ENCODE measurements at places on chromosomes 2 and 18.

- DNase-seq = no peak
These were observed 6.6 kb upstream of the OXER1 start for GRCh38 chr2:42770288-42771131.

DNA sequence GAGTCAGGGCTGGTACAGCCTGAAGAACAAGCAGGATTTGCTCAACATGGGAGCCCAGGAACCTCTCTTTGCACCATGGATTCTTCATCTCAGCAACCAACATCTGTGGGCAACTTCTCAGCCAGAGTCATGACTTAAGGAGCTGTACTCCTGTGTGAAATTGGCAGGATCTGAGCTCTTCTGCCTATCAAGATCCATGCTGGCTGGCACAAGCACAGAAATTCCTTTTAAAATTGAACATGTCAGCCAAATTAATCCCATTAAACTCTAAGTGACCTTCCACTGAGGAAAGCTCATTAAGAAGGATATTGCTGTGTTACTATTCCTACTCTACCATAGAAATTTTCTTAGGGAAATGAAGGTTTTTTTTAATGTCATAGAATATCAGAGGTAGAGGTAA lies 110.5 kb upstream of the SCG2 start:
- no peak for DNase-seq

DNA sequence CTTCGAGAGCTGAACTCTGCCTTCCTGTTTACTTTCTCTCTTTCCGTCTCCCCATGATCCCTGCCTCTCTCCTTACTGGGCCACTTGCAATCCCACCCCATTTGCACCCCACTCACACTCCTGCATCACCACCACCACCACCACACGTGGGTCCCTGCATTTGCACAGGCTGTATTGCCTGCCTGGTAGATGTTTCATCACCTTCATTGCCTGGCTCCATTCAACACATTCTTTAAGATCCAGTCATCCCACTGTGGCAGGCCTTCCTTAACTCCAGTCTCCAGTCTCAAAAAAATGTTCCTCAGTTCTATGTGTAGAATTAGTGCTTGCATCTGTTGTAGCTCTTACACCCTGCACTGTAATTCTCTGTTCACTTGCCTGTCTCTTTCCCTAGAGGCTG lies 13.9 kb downstream of the NOSTRIN start:
- no peak for DNase-seq

GRCh38 chr2:235008584-235009044 lies 56.8 kb downstream of the SH3BP4 start:
- DNase-seq = no peak

DNA sequence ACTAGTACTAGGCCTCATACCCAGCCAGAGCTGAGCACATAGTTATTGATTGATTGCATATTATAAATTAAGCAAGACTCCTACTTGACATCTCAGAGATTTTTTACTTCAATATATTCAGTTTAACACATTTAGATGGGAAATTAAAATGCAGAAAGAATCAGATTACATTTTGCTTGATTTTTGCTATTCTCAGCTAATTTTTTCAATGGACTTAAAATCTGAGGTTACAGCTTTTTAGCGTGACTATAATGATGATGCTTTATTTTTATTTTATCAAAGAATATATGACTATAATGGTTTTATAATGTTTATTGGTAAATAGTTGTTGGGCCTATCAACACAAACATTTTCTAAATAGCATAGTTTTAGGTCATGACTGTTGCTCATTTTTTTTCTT lies 493.0 kb upstream of the CNTNAP5 start:
- DNase-seq = no peak

- DNase-seq = no peak
These were observed 191.8 kb downstream of the LRRTM1 start for GRCh38 chr2:80112790-80113189.

DNA sequence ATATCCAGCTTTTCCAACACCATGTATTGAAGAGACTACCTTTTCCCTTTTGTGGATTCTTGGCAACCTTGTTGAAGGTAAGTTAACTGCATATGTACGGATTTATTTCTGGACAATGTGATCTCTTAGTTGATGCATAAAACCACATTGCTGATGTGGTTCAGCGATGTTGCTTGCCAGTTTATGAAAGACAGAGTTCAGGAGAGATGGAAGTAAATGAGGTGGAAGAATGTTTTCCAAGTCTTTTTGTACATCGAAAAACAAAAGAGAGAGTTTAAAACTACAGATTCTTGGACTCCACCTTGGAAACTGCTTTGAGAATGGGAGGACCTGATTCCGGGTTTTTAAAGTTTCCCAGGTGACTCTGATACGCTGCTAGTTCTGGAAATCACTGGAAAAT lies 43.8 kb downstream of the MOB4 start:
- DNase-seq = no peak

GRCh38 chr18:10514601-10515000 lies 11.2 kb upstream of the NAPG start:
- DNase-seq = no peak

DNA sequence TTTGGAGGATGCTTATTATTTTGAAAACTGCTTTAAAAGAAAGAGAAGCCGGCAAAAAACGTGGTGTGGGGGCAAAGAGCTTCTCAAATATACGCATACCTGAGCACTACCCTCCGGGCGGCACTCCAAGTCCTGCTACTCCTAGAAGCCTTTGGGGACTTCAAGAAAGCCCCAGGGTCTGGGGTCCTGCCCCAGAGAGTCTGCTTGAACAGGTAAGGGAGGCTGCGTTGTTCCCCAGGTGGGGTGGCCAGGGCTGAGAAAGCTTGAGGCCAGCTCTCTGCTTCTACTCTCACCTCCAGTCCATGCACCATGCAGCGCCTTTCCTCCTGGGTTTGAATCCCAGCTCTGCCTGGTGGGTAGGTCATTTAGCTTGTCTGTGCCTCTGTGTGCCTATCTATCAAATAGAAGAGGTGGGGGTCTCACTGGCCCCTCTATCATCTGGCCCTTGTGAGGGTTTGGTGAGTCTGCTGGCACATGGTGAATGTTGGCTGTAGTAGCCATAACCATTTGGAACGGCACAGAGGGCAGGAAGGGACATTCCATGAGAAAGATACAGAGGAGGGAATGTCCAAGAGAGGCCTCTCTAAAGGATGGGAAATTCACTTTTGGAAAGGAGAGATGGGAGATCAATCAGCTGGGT lies 19.5 kb downstream of the MALL start:
- DNase-seq = no peak

GRCh38 chr18:80170395-80171053 lies 61.5 kb downstream of the ADNP2 start:
- no peak for DNase-seq

- DNase-seq = no peak
These were observed 19.7 kb downstream of the ATP6V1C2 start for GRCh38 chr2:10741139-10741538.

DNA sequence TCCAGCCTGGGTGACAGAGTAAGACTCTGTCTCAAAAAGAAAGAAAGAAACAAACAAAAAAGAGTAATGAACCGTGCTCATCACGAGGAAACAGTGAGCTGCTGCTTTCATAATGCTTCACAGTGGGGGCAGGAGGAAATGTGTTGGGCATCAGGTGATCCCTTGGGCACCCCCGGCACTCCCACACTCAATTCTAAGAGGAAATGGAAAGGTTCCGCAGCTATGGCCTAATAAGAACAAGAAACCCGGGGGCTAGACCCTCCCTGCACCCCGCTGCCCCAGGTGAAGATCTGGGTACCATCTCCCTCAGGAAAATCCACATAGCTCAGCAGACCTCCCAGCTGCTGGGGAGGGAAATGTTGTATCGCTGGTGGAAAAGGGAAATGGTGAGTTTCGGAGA lies 118.9 kb downstream of the LPIN1 start:
- no peak for DNase-seq

DNA sequence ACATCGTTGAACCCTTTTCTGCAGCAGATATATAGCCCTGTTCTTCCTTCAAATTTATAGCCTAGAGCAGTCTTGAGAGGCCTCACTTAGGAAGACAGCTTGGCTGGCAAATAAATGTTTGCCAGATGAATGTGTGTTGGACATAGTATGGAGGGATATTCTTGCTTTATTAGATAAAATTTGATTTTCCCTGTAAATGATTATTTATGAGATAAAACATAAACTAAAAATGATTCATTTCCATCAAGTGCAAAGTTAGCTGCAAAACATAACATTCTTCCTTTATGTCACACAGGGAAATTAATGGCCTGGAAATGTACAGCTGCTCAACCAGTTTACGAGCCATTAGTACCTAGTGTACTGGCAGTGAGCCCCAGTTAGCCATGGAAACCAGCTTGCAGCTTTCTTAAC lies 82.5 kb downstream of the LIMS1 start:
- DNase-seq = no peak

- DNase-seq = no peak
These were observed 105.0 kb downstream of the LTBP1 start for GRCh38 chr2:33051586-33052360.

DNA sequence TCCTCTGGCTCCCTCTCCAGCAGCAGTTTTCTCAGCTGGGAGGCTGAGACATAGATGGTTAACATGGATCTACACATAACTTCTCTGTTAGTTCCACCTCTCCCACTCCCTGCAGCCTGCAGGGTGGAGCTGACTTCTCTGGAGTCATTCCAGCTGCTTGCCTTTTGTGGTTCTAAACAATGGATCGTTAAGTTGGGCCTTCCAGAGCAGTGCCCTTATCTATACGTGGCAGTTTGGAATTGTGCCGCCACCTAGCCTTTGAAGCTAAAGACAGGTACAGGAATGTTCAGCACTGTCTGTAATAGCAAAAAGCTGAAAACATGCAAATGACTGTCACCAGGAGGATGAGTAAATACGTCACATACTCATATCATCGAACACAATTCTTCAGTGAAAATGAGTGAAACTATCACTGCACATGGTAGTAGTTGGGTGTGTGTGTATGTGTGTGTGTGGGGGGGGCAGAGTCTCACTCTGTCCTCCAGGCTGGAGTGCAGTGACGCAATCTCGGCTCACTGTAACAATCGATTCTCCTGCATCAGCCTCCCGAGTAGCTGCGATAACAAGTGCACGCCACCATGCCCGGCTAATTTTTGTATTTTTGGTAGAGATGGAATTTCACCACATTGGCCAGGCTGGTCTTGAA lies 50.3 kb downstream of the SH2D6 start:
- no peak for DNase-seq

DNA sequence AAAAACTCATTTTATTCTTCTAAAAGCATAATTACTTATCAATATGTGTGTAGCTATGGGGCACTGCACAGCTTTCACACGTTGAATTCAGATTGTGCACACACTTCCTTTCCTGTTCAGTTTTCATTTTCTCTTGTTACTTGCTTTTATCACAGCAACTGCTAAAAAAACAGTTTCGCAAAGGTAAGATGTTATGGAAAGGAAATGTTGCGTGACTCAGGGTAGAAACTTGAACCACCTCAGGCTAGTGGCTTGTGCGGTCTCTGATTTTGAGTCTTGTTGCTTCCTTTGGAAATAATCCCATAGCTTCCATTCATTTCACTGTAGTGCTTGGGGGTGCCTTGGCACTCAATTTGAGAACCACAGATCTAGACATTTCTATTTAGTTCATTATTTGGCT lies 171.9 kb downstream of the FMNL2 start:
- no peak for DNase-seq

GRCh38 chr2:15399241-15399640 lies 161.9 kb downstream of the NBAS start:
- DNase-seq = no peak

GRCh38 chr2:9230881-9231280 lies 24.3 kb downstream of the ASAP2 start:
- DNase-seq = no peak

GRCh38 chr2:205405752-205406151 lies 276.5 kb upstream of the NRP2 start:
- no peak for DNase-seq

GRCh38 chr18:46622451-46622850 lies 34.6 kb downstream of the LOXHD1 start:
- no peak for DNase-seq

DNA sequence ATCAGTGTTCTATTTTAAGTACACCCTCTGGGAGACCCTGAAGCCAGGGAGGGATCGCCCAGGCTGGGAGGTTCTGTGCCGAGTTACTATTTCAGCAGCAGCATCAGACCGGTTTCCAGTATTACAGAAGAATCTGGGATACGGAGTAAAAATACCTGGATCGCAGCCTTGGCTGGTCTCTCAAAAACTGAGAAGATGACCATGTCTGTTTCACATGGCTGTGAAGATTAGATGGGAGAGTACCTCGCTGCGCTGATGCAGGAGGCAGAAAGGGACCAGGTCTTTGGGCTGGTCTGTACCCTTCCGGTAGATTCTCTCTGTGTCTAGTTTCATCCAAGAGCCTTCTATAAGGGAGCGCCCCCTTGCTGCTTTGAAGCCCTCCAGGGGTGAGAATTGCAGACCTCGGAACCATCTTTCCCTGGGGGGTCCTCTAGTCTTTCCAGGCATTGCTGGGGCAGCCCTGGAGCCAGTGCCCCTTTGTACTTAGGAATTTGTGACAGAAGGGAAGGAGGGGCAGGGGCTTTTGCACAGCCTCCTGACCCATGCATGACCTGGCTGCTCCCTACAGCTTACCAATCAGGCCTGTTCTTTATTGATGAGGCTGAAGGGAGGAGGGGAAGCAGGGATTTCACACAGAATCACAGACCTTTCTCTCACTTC lies 56.3 kb upstream of the MAPRE3 start:
- DNase-seq = no peak

DNA sequence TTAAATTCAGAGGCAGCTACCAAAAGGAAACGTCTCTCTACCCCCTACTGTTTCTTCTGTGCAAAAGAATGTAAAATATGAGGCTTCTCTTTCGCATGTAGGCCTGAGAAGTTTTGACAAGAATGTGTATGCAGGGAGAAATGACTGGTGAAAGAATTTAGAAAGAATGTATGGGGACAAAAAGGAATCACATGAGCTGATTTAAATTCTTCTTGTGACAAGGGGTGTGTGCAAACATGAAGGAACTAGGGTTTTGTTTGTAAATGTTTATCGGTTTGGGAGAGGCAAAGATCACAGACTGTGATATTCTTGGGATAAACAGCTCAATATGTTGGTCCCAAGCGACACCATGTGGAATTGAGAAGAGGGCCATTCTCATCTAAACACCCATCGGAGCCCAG lies 345.2 kb upstream of the VRK2 start:
- no peak for DNase-seq

DNA sequence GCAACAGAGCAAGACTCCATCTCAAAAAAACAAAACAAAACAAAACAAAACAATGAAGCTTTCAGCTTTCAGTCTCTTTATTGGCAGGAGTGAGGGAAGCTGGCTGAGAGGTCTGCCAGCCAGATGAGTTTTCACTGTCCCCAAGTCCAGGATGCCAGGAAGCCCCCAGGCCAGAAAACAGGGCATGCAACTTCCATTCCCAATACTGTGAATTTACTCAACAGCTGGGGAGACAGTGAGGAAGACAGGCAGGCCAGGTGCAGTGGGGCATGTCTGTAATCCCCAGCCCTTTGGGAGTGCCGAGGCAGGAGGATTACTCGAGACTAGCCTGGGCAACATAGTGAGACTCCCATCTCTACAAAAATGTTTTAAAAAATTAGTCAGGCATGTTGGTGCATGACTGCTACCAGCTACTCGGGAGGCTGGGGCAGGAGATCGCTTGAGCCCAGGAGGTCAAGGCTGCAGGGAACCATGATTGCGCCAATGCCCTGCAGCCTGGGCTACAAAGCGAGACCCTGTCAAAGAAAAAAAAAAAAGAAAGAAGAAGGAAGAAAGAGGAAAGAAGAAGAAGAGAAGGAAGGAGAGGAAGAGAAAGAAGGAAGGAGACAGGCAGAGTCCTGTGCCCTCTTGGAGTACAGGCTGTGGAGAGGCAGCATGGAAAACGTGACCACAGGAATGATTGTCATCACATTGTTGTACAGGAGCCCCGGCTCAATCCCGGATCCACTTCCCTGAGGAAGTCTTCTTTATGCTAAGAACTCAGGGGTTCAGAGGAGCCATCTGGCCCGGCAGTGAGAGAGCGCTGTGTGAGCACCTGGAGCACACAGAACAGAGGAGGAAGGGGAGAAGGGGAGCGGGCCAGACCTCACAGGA lies 29.2 kb upstream of the POMC start:
- DNase-seq = no peak

Measured in central memory CD4-positive, alpha-beta T cell (primary cell).